Prostate gland (tissue), 2 donors: ENCODE measurements at places on chromosomes 12 and 14.

DNA sequence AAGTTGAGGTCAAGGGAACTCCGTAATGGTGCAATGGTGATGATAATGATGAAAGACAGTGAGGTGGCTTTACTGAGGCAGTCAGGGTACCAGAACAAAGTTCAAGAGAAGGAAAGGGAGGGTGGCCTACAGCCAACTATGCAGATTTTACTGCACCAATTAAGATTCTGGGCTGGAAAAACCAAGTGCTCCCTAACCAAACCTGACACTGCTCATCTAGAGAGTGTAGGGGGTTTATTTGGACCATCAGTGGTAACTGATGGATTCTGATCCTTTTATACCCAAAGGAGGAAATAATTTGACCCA is 387 bp downstream of the LRRC9 start:
- H3K4me1 ChIP-seq: no peaks in the 10 kb centered on the region
- H3K27ac ChIP-seq: no peak overlapping the region
- no peaks in the 10 kb centered on the region for H3K36me3 ChIP-seq
- DNase-seq: no peak

DNA sequence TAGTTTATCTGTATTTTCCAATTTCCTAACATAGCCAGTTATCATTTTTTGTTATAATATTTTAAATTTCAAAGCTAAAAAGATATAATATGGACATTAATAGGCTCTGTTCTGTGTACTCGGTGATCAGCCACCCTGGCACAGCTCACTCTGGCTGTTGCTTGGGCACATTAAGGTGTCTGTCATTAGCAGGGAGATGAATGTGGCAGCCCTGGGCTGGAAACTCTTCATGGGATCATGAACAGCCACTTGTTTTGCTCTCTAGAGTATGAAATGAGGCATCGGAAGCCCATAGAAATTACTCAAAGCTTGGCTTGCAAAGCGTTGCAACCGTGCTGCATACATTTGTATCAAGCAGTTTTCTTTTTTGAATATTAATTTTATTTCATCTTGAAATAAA is 233.2 kb downstream of the DACT1 start:
- H3K27ac ChIP-seq: no peak overlapping the region
- H3K27me3 ChIP-seq: no peaks in the 10 kb centered on the region
- DNase-seq: no peak

DNA sequence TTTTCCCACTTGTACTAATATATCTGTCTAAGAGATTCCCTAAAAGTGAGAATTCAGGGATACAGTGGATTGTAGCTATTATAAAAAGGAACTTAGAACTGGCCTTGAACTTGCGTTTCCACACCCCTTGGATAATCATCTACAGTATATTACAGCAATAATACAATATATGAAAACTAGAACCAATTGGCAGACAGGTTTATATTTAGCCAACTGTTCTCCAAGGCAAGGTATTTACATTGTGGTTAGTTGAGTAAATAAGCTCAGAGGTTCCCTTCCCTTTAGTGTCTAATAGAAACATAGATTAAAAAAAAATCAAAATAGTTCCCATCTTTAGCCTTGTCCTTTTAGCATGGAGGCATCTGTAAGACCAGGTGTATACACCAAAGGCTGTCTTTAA is 42.1 kb downstream of the LIMA1 start:
- no peaks in the 10 kb centered on the region for H3K4me1 ChIP-seq
- H3K4me3 ChIP-seq: no peak overlapping the region
- H3K27me3 ChIP-seq: no peaks in the 10 kb centered on the region
- DNase-seq: no peak
- H3K36me3 ChIP-seq: no peaks in the 10 kb centered on the region
- peak overlapping the region; percentile 70 for H3K27ac ChIP-seq

DNA sequence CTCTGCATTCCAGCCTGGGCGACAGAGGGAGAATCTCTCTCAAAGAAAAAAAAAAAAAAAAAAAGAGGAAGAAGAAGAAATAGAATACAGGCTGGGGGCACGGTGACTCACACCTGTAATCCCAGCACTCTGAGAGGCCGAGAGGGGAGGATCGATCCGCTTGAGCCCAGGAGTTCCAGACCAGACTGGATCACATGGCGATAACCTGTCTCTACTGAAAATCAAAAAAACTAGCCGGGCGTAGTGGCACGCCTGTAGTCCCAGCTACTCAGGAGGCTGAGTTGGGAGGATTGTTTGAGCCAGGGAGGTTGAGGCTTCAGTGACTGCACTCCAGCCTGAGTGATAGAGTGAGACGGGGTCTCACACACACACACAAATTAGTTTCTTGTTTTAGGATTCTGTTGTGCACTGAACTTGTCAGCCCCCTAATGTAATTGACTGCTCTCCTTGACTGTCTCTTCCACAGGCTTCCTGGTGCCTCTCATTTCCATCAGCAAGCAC is 963 bp upstream of the TINF2 start:
- no peaks in the 10 kb centered on the region for H3K36me3 ChIP-seq
- peak overlapping the region; percentile 99 for H3K27ac ChIP-seq
- peaks cover 19% of the 10 kb centered on the region for H3K4me1 ChIP-seq

DNA sequence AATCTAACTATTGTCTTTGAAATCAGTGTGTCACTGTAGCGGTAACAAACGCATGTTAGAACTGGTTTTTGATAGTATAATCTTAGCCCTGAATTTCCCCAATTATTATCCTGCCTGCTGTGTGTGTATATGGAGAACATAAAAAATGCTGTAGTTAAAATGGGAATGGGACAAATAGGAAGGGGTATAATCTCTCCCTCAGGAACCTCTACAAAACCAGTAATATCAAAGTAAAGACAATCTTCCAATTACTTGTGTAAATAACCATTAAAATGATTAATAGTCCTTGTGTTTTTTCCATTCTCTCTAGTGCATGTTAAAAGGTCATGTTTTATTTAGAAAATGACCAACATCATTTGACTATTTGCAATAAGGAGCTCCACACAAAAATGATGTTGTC is 200.1 kb upstream of the TMTC1 start:
- no peaks in the 10 kb centered on the region for H3K36me3 ChIP-seq
- H3K4me1 ChIP-seq: no peaks in the 10 kb centered on the region
- no peaks in the 10 kb centered on the region for H3K27me3 ChIP-seq
- no peak for DNase-seq
